Activated T-helper 17 cell treated with anti-CD3 and anti-CD28 coated beads, Interleukin-2, amount 50 U/mL, for 72 hours (primary cell): ENCODE measurements at places on chromosomes 6 and 20. TPM values are rescaled to one million over a fixed set of nuclear protein-coding genes. Genes with fewer than 3 reads are reported as not detected.

PPP1R3G gene
- total RNA-seq = not detected

ENTPD6 gene
- 40.0 TPM for total RNA-seq

HMGN4 gene
- 84.3 TPM for total RNA-seq

SCRT2 gene
- total RNA-seq = not detected

ADTRP gene
- total RNA-seq = 47.7 TPM

SYNDIG1 gene
- not detected for total RNA-seq

DSP gene
- total RNA-seq = not detected

POU5F1 gene
- total RNA-seq = not detected

SEMG1 gene
- not detected for total RNA-seq

OR2J3 gene
- not detected for total RNA-seq

FKBP1C gene
- total RNA-seq = 0.19 TPM

TAGAP gene
- total RNA-seq = 11.7 TPM

CDSN gene
- total RNA-seq = not detected

SYNGAP1 gene
- 43.2 TPM for total RNA-seq

DEFB124 gene
- total RNA-seq = not detected
